Vagina (tissue), 2 donors: ENCODE measurements at places on chromosomes 2 and 18.

- DNase-seq, result no peak
Observed at GRCh38 chr18:23927821-23928746, 86.5 kb upstream of the TTC39C start.

GRCh38 chr2:196217116-196217515 lies 45.7 kb upstream of the STK17B start:
- DNase-seq, result no peak

- DNase-seq, result no peak
Observed at GRCh38 chr2:141493936-141494335, 636.9 kb downstream of the LRP1B start.

DNA sequence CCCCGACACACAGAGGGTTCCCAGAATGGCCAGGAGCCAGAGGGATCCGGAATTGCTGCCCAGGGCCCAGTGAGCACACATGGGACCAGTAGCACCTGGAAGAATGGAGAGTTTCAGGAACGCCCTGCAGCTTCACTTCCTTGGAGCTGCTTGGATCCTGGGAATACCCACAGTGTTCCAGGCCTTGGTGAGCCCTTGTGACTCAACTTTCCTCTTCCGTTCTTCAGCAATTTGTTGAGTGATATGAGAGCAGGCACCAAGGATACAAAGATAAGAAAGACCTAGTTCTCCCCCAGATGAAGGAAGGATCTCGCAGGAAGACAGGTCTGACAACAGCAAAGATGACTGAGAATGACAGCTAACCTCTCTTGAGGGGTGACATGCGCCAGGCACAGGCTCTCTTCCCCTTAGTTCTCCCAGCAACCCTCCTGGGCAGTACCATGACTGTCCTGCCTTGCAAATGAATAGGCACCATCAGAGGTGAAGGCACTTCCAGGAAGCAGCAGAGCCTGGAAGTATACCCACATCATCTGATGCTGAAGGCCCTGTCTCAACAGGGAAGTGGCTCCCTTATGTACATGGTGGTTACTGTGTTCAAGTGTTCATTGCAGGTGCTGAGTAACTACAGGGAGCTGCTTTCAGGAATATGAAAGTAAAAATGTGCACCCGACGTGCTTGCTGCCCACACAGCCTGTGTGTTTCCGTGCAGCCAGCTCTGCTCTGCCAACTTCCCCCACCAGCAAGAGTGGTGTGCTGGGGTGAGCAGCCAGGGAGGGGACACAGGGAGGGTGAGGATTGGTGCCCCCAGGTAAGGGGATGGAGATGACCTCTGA lies 116.2 kb downstream of the STPG4 start:
- no peak for DNase-seq
